ENCODE measurements at places on chromosomes 5 and 9.

DNA sequence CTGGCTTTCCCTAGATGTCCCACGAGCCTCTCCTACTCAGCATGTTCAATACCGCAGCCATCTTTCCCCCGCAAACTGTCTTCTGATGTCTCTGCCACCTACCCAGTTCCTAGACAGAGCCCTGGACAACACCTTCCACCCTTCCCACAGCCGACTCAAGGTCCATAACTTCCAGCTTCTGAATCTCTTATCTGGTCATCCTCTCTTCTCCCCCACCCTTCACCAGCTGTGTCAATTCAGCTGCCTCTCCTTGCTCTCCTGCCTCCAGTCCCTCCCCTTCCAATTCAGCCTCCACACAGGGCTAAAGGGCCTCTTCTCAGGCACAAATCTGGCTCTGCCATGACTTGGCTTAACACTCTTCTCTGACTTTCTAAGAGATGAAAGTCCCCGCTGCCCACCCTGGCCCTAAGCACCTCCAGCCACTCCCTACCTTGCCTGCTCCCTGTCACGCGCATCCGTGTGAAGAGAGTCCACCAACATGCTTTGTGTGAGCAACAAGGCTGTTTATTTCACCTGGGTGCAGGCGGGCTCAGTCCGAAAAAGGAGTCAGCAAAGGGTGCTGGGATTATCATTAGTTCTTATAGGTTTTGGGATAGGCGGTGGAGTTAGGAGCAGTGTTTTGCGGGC, 25.2 kb downstream of the AQP7 start:
- DNase-seq: no peak

DNA sequence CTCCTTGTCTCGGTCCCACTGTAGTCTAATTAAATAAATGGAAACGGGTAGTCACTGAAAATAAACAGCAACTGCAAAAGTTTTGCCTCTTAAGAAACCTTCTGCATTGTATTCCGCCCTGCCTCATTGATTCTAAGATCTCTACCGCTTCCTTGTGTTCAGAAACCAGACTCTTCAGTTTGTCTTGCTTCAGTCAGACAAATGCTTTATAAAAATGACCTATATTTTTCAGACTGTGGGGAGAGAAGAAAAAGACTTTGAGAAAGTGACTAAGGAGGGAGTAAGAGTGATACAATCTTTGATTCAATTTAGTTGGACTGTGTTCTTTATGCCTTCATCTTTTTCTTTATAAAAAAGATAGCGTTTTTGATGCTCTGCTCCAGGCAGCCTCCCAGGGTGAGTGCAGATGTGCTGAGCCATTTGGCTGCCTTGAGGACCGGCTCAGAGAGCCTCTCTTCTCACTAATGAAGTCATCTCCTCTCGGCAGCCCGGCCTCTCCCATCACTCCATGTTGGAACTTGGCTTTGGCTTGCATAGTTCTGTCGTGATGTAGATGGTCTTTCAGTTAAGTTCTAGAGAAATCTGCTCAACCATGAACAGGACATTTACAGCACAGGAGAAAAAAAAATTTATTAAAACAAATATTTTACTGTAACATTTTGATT, 4.0 kb upstream of the VCAN start:
- no peak for DNase-seq

DNA sequence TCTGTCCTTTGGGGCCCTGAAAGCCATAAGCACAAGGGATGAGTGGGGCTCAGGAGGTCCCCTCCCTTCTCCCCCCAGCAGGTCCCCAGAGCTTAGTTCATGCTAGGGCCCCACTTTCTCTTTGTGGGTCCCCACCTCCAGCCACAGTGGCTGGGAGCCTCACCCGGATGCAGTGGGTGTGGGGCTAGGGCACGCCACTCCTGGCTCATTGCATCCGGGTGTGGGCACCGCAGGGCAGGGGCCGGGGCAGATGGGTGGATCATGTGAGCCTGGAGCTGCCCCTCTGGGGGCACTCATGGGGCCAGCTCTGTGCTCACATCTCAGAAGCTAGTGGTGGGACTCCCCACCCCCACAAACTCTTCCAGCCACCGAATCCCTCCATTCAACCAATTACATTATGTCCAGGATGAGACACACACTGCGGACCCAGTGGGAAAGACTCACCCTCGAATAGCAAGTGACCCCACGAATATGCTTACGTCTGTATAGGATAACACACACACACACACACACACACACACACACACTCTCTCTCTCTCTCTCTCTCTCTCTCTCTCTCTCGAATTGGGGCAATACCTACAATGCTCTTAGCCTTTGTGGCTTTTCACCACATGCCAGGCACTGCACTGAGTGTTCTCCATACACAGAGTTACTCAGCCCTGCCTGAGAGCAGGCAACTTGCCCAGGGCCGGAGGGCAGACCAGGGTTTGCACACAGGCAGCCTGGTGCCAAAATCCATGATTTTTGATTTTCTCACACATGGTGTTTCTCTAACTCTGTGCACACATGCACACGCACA, 16.8 kb upstream of the PHYKPL start:
- DNase-seq: no peak

GRCh38 chr5:103502662-103503061, 59.9 kb downstream of the NUDT12 start:
- DNase-seq: no peak

DNA sequence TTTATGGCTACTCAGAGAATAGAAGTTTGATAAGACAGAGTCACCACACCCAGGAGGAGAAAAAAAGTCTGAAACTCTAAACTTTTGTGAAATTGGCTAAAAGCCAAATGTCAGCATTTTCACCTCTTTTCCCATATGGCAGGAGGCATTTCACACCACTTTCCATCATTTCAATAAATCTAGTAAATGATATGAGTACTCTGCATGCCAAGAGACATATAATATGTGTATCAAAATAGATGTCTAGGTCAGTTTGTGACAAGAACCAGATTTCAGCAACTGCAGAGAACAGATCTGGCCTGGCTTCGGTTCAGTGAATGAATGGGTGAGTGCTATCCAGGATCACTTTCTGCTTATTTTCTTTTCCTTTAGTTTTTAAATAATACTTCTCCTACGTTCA, 470.8 kb downstream of the ENC1 start:
- no peak for DNase-seq

DNA sequence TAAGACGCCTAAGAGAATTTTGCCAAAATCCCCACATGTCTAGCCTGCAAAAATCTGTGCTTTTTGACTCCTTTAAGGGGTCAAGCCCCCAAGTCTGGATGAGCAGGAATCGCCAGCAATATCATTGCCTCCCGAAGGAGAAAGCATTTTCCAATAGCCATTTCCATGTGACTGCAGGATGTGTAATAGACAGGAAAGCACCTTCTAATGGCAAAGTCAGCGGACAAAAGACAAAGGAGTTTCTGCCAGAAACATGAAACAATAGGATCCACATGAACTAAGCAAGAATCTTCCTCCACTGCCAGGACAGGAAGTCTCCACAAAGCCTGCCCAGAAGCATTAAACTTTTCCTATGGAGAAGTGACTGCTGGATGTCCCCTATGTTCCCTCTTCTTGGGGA, 177.1 kb upstream of the PCSK5 start:
- no peak for DNase-seq

GRCh38 chr5:149030838-149031397, 31.9 kb downstream of the SH3TC2 start:
- no peak for DNase-seq

- DNase-seq: no peak
These were observed 102.7 kb upstream of the IER5L start for GRCh38 chr9:129280623-129281271.

DNA sequence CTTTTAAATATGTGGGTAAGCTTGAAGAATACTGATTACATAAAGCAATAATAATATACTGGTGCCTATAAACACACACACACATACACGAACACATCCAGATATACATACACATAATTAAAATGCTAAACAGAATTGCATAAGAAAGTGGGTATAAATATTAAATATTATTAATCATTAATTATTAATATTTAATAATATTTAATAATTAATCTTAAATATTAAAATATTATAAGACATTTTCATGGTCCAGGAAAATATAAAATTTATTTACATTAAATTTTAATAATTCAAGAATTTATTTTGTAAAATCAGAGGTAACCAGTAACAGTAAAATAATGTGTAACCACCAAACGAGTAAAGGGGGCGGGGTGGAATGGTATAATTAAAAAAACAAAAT, 178.3 kb downstream of the TMEM232 start:
- DNase-seq: no peak

DNA sequence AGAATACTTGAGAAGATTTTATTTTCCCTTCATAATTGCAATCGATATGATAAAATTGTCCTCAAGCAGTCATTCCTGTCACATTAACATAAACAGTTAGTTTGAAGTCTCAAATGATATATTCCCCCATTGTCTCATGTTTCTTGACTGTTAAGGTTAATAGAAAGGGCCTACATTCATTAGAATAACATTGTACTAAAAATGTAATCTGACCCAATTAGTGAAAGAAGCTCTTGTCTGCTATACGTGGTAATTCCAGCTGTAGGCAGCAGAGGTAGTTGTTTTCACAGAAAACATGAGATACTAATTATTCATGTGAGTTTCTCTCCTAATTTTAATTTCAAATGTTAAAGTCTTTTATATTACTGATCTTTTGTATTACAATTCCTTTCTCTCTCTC, 25.9 kb upstream of the AP3B1 start:
- no peak for DNase-seq
